Natural killer cell (primary cell): ENCODE measurements at places on chromosomes 11 and 22.
A peak's percentile ranks its signal among the peaks of the same experiment; 100 is the strongest.

DNA sequence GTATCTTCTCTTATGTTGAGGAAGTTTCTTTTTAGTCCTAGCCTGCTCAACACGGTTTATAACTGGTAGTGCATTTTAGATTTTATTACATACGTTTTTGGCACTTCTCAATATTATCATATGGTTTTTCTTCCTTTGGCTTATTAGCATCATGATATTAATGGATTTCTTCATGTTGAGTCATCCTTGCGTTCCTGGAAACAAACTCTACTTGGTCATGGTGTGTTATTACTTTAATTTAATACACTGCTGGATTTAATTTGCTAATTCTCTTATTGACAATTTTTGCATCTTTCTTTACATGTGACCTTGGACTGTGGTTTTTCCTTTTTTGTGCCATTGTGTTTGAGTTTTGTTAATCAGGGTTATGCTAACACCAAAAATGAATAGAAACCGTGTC is 20.5 kb downstream of the IGF2 start:
- DNase-seq: no peak

DNA sequence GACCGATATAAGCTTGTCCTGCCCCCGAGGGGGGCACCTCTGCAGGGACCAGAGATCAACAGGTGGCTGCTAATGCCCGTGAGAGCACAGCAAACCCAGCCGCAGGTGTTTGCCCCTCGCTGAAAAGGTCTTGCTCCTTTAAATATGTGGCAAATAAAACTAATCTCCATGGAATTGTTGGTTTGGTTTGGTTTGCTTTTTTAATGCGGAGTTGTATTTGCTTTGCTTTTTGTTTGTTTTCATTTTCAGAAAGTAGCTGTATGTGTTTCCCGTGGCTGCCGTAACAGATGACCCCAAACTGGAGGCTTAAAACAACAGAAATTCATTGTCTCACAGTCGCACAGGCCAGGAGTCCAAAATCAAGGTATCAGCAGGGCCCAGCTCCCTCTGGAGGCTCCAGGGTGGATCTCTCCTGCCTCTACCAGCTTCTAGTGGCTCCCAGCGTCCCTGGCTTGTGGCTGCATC is 93.0 kb downstream of the CELSR1 start:
- no peak for DNase-seq

GRCh38 chr11:85813721-85814120 is 2.8 kb upstream of the SYTL2 start:
- DNase-seq: no peak

DNA sequence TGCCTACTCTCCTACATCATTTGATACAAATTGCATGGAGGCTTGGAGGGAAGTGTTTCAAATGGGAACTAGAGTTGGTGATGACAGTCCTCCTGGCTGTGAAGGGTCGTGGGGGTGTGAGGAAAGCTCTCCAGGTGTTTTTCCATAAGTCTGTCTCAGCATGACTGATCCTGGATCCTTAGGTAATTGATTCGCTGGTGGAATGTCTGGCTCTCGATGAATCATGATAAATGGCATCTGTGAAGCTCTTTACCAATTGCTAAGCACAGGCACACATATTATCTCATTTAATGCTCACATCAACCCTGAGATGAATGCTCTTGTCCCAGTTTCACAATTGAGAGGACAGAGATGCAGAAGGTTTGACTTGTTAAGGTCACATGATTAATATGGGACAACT is 107.5 kb downstream of the PKNOX2 start:
- DNase-seq: no peak

DNA sequence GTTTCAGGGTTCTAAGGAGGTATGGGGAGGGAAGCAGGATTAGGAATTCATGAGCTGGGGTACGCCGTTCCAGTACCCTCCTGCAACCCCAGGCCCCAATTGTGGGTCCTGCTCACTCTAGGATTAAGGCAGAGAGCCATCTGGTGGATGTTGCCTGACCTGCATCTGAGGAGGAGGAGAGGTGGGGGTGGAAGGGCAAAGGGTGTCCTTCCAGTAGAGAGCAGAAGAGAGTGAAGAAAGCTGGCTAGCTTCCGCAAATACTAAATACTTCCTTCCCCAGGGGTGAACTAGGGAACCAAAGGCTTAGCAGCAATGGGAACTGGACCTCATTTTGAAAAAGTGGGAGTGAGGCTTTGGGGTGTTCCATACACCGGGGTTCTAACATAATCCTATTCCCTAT is 10.6 kb downstream of the LRRC51 start:
- DNase-seq: peak; percentile 56

DNA sequence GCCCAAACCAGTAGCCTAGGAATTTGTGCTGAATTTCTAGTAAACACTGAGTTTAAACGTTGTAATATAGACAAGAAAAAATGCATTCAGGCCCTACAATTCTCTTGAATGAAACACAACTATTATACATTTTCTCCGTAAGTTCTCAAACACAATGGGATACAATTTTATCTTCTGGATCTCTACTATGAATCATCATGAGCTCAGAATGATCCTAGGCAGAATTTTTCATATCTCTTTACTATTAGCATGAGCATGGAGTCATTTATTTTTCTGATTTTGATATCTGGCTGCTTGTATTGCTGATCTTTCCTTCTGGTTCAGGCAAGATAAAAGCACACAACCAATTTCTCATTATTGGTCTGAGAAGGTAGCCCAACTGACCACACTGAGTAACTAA is 1123.4 kb upstream of the RAG2 start:
- DNase-seq: no peak
